Thoracic aorta (tissue), 2 donors: ENCODE measurements at places on chromosomes 7 and 10. TPM values are rescaled to one million over a fixed set of nuclear protein-coding genes. Genes with fewer than 3 reads are reported as not detected.

- no peak overlapping the region for H3K4me3 ChIP-seq
- peaks cover 51% of the 10 kb centered on the region for H3K36me3 ChIP-seq
- no peaks in the 10 kb centered on the region for H3K4me1 ChIP-seq
- no peaks in the 10 kb centered on the region for H3K27me3 ChIP-seq
- no peak overlapping the region for H3K27ac ChIP-seq
These were observed 15.9 kb upstream of the ZNF777 start for GRCh38 chr7:149476791-149477190.

GRCh38 chr10:114322344-114322743 lies 82.0 kb downstream of the AFAP1L2 start:
- no peak overlapping the region for H3K4me3 ChIP-seq
- H3K4me1 ChIP-seq = no peaks in the 10 kb centered on the region
- no peak for DNase-seq
- H3K27me3 ChIP-seq = no peaks in the 10 kb centered on the region

- DNase-seq = no peak
- no peaks in the 10 kb centered on the region for H3K4me1 ChIP-seq
- H3K36me3 ChIP-seq = no peaks in the 10 kb centered on the region
These were observed 27.3 kb downstream of the SLC18A2 start for GRCh38 chr10:117268258-117268657.

GRCh38 chr10:23031318-23031717 lies 64.1 kb upstream of the MSRB2 start:
- H3K4me1 ChIP-seq = no peaks in the 10 kb centered on the region
- H3K4me3 ChIP-seq = no peak overlapping the region
- H3K27me3 ChIP-seq = no peaks in the 10 kb centered on the region
- H3K27ac ChIP-seq = no peak overlapping the region

DNA sequence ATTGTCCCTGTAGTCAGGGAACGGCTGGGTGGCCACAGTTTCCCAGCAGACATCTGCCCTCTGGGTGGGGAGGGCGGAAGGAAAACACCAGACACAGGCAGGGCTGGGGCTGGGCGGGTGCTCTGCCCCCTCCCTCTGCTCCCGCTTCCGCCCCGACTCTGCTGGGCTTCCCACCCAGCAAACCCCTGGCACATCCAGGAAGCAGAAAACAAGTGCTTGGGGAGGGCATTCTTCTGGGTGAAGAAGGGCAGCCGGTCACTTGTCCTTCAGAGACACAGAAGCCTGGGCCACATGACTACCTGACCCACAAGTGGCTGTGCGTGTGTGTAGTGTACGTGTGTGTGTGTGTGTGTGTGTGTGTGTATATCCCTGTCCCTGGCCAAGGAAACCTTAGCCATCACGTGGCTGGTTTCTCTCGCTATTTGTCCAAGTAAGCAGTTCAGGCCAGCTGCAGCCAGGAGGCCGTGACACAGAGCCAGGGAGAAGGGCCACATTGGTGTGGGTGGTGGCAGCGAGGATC lies 77.9 kb downstream of the ZMIZ1 start:
- no peak overlapping the region for H3K4me3 ChIP-seq
- DNase-seq = peak; percentile 50
- peaks cover 43% of the 10 kb centered on the region for H3K4me1 ChIP-seq
- H3K27ac ChIP-seq = peak overlapping the region; percentile 97
- H3K36me3 ChIP-seq = peaks cover 4% of the 10 kb centered on the region

GRCh38 chr7:85102813-85103350 lies 84.0 kb downstream of the SEMA3D start:
- no peaks in the 10 kb centered on the region for H3K27me3 ChIP-seq
- H3K27ac ChIP-seq = peak overlapping the region; percentile 9
- no peak overlapping the region for H3K4me3 ChIP-seq
- no peaks in the 10 kb centered on the region for H3K36me3 ChIP-seq
- H3K4me1 ChIP-seq = peaks cover 35% of the 10 kb centered on the region

DNA sequence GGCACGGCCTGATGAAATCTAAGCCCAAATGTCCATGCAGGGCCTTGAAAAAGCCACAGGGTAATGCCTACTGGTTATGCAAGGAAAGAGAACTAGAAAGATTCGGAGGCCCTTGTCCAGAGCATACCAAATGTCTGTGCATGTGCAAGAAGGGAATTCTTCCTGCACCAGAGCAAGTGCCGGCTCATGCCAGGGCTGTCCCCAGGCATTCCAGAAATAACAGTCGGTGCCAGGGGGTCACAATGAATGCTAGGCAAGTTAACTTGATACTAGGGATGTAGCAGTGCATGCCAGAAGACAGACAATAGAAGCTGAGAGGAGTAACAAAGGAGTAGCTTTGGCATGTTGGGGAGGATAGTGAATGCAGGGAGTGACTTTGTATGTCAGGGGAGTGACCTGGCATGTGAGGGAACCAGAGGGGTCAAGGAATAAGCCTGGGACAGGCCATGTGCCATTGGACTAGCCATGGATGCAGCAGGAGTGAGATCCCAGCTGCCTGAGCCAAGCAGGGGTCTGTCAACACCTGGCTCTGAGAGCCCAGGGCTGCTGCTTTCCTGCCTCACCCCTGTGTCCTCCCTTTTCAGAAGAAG lies 119.5 kb upstream of the UNC5B start:
- H3K4me3 ChIP-seq = no peak overlapping the region
- H3K27me3 ChIP-seq = no peaks in the 10 kb centered on the region
- H3K4me1 ChIP-seq = no peaks in the 10 kb centered on the region
- DNase-seq = no peak
- H3K36me3 ChIP-seq = no peaks in the 10 kb centered on the region

DNA sequence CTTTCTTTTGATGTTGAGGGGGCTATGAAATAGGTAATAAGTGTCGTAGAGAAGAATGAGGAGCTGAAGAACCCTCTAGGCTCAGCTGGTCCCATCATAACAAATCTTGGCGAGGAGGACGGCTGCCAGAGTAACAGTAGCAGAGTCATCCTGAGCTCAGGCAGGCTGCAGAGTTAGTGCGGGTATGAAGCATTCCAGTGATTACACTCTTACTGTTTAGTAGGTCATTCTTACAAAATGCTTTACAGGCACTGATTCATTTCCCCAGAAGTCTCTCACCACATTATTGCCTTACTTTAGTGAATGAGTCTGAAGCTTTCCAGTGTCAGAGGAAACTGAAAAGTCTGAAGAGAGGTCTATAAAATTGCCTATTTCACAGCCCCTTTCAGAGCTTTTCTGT lies 43.9 kb upstream of the GPR158 start:
- H3K4me3 ChIP-seq = no peak overlapping the region
- no peaks in the 10 kb centered on the region for H3K4me1 ChIP-seq
- no peaks in the 10 kb centered on the region for H3K36me3 ChIP-seq
- no peak overlapping the region for H3K27ac ChIP-seq
- H3K27me3 ChIP-seq = no peaks in the 10 kb centered on the region

DNA sequence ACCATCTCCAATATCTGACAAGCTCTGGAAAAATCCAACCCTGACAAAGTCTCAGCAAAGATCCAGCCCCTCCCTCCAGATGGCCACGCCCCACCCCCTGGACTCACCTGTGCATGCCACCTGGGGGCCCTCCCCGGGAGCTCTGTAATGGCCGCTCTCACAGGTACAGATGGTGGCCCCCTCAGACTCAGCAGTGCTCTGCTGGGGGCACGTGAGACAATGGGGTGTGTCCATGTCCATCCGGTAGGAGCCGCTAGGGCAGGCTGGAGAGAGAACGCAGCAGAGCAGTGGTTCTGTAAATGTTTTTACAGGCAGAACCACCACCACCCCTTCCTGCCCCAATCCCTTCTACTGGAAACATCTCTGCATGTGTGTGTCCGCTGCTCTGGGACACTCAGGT lies 9.5 kb downstream of the EPHA1 start:
- H3K27me3 ChIP-seq = no peaks in the 10 kb centered on the region
- DNase-seq = no peak
- H3K27ac ChIP-seq = no peak overlapping the region
- no peaks in the 10 kb centered on the region for H3K36me3 ChIP-seq
- H3K4me3 ChIP-seq = no peak overlapping the region

GRCh38 chr7:92276460-92276864 lies 30.7 kb downstream of the ANKIB1 start:
- H3K4me3 ChIP-seq = no peak overlapping the region
- DNase-seq = no peak
- peaks cover 34% of the 10 kb centered on the region for H3K4me1 ChIP-seq
- H3K27me3 ChIP-seq = no peaks in the 10 kb centered on the region

DNA sequence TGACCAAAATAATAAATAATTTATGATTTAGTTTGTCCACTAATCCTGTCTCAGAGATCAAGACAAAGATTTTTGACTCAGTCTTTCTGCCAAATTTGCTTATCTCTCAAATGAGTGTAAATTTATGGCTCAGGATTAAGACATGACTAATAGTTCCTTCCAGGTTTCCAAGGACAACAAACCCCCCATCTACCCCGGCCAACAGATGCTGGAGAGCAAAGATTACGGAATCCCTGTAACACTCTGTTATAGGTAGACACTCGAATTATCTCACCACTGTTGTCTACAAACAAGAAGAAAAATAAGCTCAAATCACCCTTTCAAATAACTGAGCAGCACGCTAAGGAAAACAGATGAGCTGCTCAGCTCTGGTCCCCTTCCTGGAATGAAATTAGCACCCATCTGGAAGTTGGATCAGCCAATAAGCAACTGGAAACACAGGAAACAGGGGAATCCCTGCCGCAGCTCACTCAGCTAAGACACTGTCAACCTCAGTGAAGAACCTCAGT lies 56.8 kb upstream of the SVIL start:
- DNase-seq = no peak
- peak overlapping the region; percentile 37 for H3K4me3 ChIP-seq
- H3K27me3 ChIP-seq = no peaks in the 10 kb centered on the region
- no peaks in the 10 kb centered on the region for H3K36me3 ChIP-seq

- no peak overlapping the region for H3K4me3 ChIP-seq
- peaks cover 8% of the 10 kb centered on the region for H3K4me1 ChIP-seq
- no peak for DNase-seq
- H3K27ac ChIP-seq = no peak overlapping the region
- no peaks in the 10 kb centered on the region for H3K36me3 ChIP-seq
- H3K27me3 ChIP-seq = no peaks in the 10 kb centered on the region
These were observed 14.0 kb downstream of the DNMBP start for GRCh38 chr10:99995713-99996112.

Gene FBXO24
- not detected for total RNA-seq
